NCI-H1436 treated with DMSO at 0.1 percent for 48 hours (cell line): ENCODE measurements at places on chromosomes 11 and 22.

DNA sequence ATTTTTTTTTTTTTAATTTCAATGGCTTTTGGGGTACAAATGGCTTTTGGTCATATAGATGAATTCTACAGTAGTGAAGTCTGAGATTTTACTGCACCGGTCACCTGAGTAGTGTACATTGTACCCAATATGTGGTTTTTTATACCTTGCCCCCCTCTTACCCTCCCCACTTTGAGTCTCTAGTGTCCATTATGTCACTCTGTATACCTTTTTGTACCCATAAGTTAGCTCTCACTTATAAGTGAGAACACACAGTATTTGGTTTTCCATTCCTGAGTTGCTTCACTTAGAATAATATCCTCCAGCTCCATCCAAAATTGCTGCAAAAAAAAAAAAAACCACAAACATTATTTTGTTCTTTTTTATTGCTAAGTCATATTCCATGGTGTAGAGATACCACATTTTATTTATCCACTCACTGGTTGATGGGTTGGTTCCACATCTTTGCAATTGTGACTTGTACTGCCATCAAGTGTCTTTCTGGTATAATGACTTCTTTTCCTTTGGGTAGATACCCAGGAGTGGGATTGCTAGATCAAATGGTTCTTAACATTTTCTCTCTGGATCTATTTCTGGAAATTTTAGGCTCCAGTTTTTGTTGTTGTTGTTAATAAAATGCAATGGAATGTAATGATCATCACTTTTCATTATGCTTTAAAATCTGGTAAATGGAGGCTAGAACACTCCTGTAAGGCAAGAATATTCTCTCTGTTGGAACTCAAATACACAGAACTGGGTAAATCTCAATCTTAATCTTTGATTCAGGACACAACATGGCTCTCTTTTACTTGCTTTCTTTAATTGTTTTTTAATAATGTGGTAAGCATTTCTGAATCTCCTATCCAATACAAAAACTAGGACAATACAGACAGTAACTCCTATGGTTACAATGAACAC, 10.3 kb downstream of the NEAT1 start:
- no peak for DNase-seq

- no peak for DNase-seq
Measured at GRCh38 chr11:31397239-31397834, 27.7 kb downstream of the DNAJC24 start.

DNA sequence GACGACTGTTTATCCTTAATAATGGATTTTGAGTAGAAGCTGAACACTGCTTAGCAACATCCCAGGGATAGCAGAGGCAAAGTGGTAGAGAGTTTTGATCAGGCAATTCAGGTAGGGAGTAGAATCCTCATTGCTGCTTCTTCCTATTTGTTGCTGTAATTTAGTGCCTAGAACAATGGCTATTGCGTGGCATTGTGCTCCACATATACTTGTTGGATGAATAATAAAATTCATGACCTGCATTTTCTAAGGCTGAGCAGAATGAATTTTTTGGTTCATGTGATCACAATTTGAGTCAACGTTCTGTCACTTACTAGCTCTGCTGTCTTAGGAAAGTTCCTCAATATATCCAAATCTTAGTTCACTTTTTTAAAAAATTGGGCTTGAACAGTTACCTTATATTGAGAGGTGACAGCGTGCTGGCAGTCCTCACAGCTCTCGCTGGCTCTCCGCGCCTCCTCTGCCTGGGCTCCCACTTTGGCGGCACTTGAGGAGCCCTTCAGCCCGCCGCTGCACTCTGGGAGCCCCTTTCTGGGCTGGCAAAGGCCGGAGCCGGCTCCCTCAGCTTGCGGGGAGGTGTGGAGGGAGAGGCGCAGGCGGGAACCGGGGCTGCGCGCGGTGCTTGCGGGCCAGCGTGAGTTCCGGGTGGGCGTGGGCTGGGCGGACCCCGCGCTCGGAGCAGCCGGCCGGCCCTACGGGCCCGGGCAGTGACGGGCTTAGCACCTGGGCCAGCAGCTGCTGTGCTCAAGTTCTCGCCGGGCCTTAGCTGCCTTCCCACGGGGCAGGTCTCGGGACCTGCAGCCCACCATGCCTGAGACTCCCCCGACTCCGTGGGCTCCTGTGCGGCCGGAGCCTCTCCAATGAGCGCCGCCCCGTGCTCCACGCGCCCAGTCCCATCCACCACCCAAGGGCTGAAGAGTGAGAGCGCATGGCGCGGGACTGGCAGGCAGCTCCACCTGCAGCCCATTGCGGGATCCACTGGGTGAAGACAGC, 350.6 kb downstream of the ETS1 start:
- no peak for DNase-seq

- no peak for DNase-seq
Measured at GRCh38 chr11:114262681-114263512, 33.3 kb upstream of the NNMT start.

- DNase-seq = no peak
Measured at GRCh38 chr22:41713004-41713403, 13.7 kb downstream of the MEI1 start.

GRCh38 chr11:47667135-47667534, 24.8 kb upstream of the MTCH2 start:
- no peak for DNase-seq

DNA sequence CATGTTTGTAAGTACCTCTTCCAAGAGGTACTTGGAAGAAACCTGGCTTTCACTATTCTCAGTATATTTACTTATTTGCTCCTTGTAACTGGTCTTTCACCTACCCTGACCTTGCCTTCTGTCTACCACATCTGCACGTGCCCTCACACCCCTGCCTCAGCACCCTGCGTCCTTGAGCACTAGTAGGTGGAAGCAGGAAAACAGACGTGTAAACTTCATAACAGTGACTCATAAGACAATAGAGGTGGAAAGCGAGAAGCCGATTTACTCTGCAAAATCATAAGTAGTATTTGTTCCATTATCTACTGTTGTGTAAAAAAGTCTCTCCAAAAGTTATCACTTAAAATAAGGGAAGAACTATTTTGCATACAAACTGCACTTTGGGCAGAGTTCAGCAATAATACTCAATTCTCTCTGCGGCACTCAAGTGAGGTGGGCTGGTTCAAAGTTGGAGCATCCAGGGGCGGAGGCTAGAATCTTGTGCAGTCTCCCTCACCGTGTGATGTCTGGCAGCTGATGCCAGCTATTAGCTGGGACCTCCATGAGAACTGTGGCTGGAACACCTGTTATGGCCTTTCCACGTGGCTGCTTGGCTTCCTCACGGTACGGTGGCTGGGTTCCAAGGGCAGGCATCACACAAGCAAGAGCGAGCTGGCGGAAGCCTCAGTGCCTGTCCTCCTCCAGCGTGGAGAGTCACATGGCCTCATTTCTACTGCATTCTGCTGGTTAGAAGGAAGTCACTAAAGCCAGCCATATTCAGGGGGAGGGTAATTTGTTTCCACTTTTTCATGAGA, 30.4 kb downstream of the PACS1 start:
- DNase-seq = no peak

GRCh38 chr11:11148104-11148509, 204.9 kb downstream of the CSNK2A3 start:
- DNase-seq = no peak

GRCh38 chr11:69193629-69194028, 37.9 kb downstream of the SMIM38 start:
- DNase-seq = no peak

DNA sequence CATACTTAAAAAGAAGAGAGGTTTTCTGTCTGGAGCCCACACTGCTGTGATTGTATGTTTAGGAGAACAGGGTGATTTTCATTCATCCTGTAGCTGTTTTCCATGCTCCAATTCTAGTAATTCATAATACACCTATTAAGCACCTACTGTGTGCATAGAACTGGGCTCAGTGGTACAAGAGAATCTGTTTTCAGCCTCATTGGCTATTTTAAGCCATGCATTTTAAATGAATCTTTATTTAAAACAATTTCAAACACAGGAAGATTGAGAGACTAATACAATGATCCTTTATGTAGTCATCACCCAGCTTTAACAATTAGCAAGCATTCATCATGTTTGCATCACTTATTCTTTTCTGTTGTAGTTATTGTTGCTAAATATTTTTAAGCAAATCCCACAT, 86.2 kb downstream of the BDNF start:
- no peak for DNase-seq

DNA sequence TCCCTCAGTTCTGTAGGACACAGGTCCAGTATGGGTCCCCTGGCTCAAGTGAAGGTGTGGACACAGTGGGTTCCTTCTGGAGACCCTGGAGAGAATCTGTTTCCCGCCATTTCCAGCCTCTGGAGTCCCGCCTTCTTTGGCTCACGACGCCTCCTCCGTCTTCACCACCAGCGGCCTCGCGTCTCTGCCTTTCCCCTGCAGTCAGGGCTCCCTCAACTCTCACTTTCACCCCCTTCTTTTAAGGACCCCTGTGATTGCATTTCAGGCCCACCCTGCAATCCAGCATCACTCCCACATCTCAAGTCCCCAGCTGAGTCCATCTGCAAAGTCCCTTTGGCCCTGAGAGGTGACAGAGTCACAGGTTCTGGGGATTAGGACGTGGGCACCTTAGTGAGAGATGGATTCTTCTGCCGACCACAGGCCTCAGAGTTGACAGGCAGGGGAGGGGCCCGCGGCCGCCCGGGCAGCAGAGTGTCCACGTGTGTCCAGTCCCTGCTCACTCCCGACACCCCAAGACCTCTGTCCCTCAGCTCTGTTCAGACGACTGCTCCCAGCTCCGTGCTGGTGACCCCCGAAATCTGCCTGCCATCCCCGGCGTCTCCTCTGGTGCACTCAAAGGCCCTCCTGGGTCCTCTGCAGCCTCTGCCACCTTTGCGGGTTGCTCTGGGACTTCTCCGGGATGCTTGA, 36.9 kb upstream of the KRTAP5-7 start:
- DNase-seq = no peak

DNA sequence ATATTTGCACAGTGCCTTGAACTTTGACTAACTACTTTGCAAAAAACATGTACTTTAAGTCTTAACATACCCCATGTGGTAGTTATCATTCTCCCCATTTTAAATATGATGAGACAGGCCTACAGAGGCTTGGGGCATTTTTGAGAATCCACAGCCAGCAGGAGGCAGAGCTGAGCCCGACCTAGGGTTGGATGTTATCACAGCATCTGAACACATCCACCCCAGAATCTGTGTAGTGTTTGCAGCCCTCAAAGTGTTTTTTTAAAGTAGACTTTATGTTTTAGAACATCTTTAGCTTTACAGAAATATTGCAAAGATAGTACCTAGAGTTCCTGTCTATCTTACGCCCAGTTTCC, 17.6 kb downstream of the OTOG start:
- DNase-seq = no peak

DNA sequence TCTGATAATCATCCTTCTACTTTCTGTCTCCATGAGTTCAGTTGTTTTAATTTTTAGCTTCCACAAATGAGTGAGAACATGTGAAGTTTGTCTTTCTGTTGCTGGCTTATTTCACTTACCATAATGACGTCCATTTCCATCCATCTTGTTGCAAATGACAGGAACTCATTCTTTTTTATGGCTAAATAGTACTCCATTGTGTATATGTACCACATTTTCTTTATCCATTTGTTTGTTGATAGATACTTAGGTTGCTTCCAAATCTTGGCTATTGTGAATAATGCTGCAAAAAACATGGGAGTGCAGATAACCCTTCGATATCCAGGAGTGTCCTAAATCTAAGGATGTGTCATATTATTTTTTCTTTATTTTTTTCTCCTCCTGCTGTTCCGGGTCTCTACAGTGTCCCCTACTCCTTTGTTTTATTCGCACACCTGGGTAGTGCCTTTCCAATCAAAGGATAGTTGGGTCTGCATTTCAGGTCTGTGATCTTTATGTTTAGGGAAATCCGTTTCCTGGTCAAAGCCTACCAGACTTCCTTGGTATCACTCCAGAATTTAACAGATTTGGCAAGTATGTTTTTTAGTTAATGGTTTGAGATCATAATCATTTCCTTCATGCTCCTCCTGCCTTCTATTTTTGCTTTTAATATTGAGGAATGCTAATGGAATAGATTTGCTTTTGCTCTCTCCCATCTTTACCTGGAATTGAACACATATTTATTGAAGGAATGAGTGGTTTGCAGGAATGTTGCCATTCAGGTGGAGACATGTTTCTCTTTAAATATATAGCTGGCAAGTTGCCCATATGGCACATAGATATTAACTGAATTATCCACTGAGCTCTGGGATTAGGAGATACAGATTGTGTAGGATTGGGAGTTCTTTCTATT, 53.7 kb downstream of the ARHGEF12 start:
- no peak for DNase-seq

- DNase-seq = no peak
Measured at GRCh38 chr22:46540874-46541273, 3.5 kb upstream of the CELSR1 start.

DNA sequence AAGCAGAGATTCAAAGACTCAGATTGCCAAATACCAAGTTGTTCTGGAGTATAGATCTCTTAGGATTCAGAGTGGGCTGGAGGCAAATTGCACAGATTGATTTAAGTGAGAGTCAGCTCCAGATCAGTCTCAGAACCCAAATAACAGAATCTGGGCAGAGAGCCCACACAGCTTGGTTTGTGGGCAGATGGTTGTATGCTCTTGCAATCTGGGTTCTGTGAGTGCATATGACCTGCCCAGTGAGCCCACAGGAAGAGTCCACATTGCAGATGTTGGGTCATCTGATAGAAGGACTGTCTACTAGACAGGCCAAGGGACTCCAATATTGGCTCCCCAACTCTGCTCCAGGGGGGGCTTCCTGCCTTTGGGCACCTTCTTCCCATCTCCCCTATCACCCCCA, 65.9 kb downstream of the ADAMTS15 start:
- DNase-seq = no peak

DNA sequence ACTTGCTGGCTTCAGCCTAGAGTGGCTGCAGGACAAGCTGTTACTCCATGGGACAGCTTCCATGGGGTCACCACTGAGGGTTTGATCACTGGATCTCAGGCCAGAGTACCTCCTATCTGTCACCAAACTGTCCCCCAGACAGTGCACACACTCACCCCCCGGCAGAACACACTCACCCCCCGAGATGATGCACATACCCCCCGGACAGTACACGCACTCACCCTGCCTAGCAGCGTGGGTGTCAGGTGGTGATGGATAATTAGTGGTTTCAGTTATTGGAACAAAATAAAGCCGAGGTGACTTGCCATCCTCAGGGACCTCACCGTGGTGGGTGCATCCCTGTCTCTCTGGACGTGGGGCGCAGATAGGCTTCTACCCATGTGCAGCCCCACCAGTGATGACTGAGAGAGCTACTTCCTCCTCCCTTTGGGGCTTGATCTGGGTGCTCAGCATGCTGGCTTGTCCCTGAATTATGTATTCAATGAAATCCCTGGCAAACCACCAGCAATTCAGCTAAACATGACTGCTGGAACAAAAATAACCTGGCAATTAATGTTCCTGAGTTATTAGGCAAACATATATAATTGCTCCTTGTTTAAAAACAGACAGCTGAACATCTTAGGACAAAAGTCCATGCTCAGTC, 18.9 kb downstream of the TANGO2 start:
- DNase-seq = no peak
